ENCODE measurements at places on chromosomes 3 and 15.

GRCh38 chr3:52830535-52831258, at the start of gene ITIH4:
ITIH4 (minus strand) TSS chr3:52830672; CDS start chr3:52830642, 30 bp downstream.
- DNase-seq: no peak

DNA sequence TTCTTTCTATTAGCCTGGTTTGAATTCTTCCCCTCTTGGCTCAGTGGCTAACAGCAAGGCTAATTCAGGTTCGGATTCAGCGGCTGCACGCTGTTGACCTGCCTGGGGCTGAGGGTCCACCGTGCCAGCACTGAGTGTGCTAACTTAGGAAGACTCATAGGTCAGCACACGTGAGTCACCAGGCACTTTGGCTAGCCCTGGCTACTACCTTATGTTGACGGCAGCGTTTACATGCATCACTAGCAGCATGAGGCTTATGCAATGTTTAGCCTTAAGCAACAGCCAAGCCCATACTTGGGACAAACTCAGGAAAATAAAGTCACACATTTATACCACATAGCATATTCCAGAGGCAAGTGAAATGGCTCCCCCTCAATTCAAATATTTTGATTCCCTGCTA, 137.7 kb downstream of the RAB11A start:
- DNase-seq: no peak

GRCh38 chr3:196942915-196943277, 568 bp upstream of the NCBP2 start:
- DNase-seq: no peak

- no peak for DNase-seq
Observed at GRCh38 chr3:81105206-81105605, 656.2 kb downstream of the GBE1 start.

DNA sequence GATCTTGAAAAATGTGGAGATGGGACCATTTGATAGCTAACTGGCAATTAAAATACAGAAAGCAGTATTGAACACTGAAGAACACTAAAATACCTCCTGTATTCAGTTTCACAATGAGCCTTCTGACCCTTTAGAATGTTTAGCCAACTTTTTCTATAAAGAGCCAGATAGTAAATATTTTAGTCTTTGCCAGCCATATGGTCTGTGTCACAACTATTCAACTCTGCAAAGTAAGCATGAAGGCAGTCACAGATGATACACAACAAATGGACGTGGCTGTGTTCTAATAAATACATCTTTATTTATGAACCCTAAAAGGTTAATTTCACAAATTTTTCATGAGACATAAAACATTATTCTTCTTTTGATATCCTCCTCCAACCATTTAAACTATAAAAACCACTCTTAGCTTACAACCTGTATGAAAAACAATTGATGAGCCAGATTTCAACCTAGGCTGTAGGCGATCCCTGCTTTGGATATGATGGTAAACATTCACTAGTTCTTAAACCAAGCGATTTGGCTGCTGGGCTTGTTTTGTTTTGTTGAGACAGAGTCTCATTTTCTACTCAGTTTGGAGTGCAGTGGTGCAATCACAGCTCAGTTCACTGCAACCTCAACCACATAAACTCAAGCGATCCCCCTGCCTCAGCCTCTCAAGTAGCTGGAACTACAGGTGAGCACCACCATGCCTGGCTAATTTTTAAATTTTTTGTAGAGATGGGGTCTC, 13.6 kb upstream of the CSPG5 start:
- DNase-seq: no peak

- no peak for DNase-seq
Observed at GRCh38 chr3:151660885-151661284, 72.8 kb upstream of the AADACL2 start.

DNA sequence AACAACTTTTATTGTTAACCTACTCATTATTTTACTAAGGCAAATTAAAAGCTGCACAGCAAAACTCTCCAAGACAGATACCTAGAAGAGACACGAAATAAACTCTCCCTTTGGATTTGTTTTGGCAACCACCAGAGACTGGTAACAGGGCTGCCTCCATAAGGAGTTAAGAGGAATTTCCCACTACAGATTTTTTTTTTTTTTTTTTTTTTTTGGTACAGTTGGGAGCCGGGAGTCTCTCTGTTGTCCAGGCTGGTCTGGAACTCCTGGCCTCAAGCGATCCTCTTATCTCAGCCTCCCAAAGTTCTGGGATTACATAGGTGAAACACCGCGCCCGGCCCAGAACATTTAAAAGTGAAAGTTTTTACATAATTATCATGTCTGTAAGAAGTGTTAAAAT, 73.6 kb upstream of the VGLL4 start:
- no peak for DNase-seq

DNA sequence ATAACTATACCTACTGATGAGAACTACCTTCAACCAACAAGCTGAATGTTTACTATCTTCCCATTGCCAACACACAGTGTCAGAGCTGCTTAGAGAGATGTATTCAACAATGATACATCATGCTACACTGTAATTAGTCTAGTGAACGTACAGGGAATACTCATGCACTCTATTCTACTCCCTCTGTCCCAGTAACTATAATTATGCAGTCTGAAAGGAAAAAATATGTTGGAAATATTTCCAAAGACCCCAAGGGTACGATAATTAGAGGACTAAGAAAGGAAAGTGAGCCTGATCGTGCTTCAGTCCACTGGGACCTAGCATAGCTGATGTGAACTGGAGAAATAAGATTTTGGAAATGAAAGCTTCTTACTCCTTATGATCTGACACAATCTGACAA, 36.9 kb upstream of the FSIP1 start:
- DNase-seq: no peak

- no peak for DNase-seq
Observed at GRCh38 chr3:68070186-68070585, 415.8 kb upstream of the SUCLG2 start.

DNA sequence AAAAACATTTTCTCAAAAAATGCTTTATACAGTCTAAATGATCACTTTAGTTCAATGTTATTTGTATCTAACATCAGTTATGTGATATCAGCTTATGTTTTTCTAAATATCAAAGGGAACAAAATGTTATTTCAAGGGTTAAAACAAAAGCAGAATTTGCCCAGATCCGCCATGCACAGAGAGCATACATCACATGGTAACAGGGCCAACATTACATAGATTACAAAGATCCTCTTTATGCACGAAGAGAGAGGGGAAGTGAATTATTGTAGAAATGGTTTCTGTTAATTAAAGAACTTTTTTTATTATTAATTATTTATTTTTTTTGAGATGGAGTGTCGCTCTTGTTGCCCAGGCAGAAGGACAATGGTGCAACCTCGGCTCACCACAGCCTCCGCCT, 100.8 kb upstream of the MME start:
- DNase-seq: no peak

DNA sequence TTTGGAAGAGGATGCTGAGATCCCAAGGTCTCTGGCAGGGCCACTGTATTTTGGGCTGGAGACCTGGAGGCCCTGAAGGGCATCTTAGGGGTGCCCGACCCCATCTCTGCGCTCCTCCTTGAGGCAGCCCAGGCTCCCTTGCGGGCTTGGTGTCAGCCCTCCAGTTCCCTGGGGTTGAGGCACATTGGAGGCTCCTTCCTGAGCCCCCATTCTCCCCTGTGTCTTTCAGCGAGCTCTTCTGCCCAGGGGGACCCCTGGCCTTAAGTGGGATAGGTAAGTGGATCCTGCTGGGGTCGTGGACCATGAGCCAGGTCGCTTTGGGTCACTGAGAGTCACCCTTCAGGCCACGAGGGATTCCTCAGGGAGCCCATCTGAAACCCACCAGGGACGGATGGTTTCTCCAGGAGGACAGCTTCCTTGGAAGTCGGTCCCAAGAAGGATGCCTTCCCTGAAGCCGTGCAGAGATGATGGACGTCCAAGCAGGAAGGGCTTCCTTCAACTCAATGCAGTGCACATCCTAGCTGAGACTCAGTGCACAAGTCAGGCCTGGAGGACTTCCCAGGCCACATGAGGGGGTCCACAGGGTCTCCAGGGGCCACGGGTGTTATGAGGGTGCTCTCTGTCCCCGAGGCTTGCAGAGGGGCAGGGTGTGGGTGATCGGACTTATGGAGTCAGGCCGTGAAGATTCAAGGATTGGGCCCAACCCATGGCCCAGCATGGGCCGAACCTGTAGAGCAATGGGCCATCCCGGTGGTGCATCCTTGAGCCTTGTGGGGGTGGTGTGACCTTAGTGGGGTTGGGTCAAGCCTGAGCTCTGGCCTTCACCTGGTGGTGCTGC, 224.3 kb downstream of the SNRPN start:
- DNase-seq: no peak

GRCh38 chr3:110405830-110406585, 665.6 kb upstream of the NECTIN3 start:
- DNase-seq: no peak

- DNase-seq: no peak
Observed at GRCh38 chr15:64430000-64430735, 30.2 kb upstream of the ZNF609 start.

Data from stimulated activated CD4-positive, alpha-beta T cell treated with anti-CD3 and anti-CD28 coated beads, Interleukin-1b, Interleukin-23, amount 100 ng/mL, for 4 hours (primary cell).